Neural progenitor cell (in vitro differentiated cells): ENCODE measurements at places on chromosomes 1 and 21. TPM values are rescaled to one million over a fixed set of nuclear protein-coding genes. Genes with fewer than 3 reads are reported as not detected.

The PLCH2 gene
- total RNA-seq = 0.54 and 2.0 TPM in 2 replicates

The MCOLN3 gene
- 0.47 and 0.65 TPM in 2 replicates for total RNA-seq

The GOLT1A gene
- 1.2 TPM in 1 of 2 replicates, not detected in the other for total RNA-seq

The ARHGEF10L gene
- 20.3 and 29.4 TPM in 2 replicates for total RNA-seq

The TRPM2 gene
- total RNA-seq = 0.28 TPM in 1 of 2 replicates, not detected in the other

The TEDDM1 gene
- not detected in 2 replicates for total RNA-seq

The RPTN gene
- total RNA-seq = not detected in 2 replicates

DNA sequence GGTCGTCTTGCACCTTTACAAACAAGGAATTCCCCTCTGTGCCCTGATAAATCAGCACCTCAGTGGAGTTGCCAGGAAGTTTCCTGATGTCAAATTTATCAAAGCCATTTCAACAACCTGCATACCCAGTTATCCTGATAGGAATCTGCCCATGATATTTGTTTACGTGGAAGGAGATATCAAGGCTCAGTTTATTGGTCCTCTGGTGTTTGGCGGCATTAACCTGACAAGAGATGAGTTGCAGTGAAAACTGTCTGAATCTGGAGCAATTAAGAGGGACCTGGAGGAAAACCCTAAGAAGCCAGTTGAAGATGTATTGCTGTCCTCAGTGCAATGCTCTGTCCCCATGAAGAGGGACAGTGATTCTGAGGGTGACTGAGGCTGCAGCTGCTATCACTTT is 38.3 kb downstream of the ZFYVE9 start:
- no peak for DNase-seq

DNA sequence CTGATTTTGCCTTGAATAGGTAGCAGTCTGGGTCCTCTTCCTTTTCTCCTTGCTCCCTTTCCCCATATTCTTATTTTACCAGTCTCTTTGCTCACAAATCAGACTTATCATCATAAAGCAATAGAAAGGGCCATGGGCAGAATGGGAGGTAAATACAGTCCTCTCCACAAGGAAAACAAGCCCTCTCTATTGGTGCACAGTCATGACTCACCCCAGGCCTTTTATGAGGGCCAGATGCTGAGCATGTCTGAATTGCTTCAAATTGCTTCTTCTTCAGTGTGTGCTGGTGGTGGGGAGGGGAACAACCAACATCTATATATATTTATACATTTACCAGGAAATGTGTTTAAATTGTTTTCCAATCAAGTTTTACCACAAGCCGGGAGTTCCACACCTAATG is 75.2 kb downstream of the GFI1 start:
- DNase-seq = no peak

DNA sequence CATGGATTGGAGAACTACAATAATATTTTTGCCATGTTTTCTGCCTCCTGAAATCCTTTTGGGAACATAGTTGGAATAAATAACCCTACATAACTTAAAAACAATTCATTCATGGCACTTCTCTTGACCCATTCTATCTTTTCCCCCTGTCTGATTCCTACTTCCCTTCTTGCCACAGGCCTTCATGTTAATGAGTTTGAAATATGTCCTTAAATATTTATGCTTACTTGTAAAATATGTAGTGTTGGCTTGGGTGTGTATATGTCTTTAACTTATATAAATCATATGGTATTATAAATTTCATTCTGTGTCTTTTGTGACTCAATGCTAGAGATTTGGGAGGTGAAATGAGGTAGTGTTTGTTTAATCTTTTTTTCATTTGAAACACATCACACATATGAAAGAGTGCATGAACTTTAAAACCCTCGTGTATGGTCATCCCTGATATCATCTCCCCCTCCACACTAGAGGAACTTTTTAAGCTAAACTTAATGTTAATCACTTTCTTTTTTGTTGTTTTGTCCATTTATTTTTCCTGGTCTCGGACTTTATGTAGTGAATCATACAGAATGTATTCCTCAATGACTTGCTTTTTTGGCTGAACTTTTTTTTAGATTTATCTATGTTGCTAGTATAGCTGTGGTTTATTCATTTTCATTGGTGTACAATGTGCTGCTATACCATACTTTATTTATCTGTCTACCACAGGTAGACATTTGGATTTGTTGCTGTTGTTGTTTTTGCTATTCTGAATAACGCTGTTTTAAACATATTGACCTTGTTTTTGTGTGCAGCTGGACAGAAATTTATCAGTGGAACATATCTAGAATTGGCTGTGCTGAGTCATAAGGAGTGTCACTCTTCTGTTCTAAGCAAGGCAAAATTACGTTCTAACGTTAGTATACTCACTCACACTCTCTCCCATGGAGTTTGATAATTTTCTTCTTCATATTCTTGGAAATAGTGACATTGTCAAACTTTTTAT is 441.6 kb downstream of the PLPP3 start:
- no peak for DNase-seq

DNA sequence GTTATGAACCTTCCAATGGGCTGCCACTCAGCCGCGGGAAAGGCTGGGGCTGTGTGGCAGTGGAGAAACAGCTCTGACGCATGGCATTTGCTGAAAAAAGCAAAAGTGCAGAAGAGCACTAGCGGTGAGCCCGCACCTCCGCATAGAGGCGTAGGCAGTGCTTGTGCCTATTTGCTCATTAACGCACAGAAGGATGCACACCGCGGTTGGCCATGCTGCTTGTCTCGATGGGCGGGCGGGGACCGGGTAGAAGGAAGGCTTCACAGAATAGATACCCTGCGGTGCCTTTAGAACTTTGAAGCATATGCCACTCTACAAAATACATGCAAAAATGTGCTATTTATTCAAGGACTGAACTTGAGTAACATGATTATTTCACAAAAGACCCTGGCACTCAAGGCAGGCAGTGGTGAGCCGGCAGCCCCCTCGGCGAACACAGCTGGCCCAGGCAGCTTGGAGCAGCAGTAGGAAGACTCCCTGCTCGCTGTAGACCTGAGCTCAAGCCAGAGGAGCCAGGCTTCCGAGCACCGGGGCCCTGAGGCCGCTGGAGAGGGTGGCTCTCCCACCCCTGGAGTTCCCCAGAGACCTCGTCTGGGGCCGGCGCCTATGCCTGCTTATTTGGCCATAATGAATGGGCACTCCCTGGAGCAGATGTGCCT is 71.5 kb downstream of the SIK1 start:
- DNase-seq = no peak

DNA sequence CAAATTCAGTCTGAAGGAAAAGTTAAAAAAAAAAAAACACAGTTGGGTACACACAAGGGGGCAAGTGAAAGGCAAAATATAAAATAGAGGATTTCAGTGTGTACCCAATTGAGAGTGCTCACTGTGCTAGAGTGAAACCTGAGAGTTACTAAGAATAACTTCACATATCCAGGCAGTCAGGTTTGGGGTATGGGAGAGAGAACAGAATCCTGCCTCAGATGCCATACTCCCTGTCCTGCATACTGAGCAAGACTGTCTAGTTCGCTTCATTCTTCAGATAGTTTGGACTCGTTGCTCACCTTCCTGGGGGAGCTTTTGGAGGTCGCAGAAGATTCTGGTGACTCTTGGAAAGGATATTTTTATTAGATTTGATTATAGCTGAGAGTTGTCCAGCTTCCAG is 20.4 kb downstream of the CEP85 start:
- DNase-seq = no peak

GRCh38 chr1:160325252-160325651 is 17.8 kb downstream of the COPA start:
- no peak for DNase-seq

DNA sequence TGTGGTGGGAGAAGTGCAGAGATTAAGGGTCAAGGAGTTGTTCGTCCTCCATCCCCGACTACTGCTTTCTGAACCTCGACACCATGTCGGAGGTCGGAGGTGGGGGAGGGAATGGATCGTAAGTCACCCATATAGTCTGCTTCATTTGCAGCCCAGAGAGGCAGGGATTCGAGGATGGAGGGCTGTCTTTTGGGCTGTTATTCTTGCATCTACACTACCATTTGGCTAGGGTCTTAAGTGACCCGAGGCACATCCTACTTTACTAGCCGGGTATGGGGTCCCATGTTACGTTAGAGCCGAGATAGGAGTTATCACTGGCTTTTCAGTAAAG is 578 bp downstream of the USP21 start:
- DNase-seq = no peak

DNA sequence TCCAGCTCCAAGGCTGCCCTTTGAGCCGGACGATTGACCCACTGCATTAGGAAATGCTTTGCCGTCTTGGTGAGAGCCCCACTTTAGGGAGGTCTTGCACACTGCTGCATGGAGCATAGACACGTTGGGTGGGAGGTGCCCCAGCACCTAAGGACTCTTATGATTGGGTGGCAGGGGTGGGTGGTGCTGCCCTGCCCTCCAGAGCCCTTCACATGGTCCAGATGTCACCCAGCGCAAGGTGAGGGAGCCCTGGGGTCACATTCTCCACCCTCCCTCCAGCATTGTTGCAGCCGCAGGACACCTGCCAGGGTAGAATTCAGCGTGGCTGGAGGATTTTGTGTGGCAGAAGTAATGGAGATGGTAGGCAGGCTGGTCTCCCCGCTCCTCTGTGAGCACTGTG is 137.4 kb upstream of the COL6A1 start:
- no peak for DNase-seq

DNA sequence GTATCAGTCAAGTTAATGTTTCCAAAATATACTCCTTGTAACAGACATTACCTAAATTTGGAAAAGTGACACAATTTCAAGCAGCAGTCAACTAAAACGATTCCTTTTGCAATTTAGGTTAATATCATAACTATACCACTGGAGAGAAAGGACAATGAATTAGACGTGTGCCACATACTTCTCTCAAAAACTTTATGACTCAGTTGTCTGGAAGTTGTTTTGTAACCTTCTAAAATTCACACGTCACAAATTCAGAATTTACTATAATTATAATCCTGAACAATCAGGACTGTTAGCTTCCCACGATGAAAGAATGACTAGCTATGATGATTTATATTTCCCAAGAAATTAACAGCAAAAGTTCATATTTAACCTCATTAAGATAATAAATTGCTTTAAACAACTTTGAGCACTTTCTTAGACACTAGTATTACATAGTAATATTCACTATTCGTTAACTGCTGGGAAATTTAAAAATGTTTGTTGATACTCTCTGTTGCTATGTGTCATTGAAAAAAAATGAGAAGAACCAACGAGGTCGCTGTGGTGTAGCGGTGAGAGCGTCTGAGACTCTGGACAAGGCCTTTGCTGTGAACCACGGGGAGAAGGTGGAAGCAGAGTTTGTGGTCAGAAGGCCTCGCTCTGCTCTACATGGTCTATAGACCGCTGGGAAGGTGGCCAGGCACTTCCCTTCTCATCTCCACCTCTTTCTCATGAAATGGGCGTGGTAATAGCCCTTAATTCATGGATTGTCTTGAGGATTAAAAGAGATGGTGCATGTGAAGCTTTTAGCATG is 27.9 kb upstream of the BATF3 start:
- no peak for DNase-seq

GRCh38 chr1:64038965-64039364 is 164.5 kb upstream of the UBE2U start:
- DNase-seq = no peak

GRCh38 chr1:168439456-168440375 is 104.1 kb downstream of the XCL2 start:
- DNase-seq = peak; percentile 93

DNA sequence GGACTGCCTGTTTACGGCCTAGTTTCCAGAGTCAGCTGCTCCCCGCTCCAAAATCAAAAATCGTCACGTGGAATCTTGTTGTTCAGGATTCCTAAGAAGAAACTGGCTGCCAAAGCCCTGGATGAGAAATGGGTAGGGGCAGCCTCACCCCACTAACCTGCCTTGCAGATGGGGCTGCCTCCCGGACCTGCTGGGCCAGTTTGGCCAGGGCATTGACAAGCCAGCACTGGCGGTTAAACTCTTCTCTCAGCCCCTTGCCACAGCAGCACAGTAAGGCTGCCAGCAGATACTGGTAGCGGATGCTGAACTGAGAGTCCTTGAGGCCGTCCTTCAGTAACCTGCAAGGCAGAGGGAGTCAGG is 31.6 kb upstream of the PPP1R15B start:
- no peak for DNase-seq

- no peak for DNase-seq
These were observed 178.1 kb downstream of the ZP4 start for GRCh38 chr1:237712586-237713157.

DNA sequence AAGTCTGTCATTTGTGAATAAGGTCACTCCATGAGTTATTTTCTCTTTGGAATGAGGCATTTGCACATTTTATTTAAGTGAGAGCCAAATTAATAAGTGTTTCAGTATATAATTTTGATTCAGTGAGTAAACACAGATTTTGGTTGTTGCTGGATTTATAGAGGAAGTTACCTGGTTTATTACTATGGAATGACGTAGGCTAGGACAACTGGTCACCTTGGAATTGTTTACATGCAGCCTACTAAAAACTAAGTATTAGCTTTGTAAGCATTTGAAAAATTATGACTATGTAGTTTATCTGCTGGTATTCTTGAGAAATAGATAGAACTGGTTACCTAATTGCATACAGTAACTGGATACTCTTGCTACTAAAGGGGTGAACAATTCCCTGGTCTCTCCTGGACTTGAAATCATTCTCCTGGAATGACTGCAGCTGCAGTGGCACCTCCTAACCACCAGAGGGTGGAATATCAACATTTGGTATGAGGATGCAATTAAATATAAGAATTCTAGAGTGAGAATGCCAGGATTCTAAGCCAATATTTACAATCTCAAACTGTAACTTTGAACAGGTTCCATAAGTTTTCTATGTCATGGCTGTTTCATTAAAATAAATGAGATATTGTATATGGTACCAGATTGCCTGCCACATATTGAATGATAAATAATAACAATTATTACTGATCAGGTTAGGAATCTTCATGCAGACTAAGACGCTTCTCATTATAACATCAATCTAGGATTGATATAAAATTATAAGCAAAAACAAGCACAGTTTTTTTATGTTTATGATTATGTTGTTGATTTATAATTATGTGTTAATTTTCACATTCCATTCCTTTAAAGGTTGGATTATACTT is 3.5 kb upstream of the KRTAP27-1 start:
- DNase-seq = peak; percentile 52

GRCh38 chr1:191134796-191135195 is 657.1 kb upstream of the BRINP3 start:
- DNase-seq = no peak

- no peak for DNase-seq
These were observed 716 bp downstream of the CTBS start for GRCh38 chr1:84573481-84573966.
